ENCODE measurements at places on chromosomes 11 and 22.
A peak's percentile ranks its signal among the peaks of the same experiment; 100 is the strongest.

GRCh38 chr11:35106595-35106994 is 32.4 kb upstream of the CD44 start:
- no peak for DNase-seq

DNA sequence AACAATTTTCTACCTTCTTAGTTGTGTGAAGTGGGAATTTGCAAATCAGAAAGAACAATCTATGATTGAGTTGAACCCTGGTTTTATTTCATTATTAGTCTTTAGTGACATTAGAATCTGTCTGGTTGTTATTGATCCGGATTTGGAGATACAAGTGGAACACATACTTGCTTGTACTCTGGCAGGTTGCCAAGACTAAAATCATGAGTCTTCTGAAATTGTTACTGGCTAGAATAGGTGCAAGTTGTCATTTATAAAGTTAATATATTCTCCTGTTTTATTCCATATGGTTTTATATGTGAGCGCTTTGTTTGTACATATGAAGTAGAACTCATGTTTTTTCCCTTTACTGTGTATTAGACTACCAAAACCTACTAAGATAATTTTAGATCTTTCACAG is 23.0 kb downstream of the CCDC15 start:
- no peak for DNase-seq

DNA sequence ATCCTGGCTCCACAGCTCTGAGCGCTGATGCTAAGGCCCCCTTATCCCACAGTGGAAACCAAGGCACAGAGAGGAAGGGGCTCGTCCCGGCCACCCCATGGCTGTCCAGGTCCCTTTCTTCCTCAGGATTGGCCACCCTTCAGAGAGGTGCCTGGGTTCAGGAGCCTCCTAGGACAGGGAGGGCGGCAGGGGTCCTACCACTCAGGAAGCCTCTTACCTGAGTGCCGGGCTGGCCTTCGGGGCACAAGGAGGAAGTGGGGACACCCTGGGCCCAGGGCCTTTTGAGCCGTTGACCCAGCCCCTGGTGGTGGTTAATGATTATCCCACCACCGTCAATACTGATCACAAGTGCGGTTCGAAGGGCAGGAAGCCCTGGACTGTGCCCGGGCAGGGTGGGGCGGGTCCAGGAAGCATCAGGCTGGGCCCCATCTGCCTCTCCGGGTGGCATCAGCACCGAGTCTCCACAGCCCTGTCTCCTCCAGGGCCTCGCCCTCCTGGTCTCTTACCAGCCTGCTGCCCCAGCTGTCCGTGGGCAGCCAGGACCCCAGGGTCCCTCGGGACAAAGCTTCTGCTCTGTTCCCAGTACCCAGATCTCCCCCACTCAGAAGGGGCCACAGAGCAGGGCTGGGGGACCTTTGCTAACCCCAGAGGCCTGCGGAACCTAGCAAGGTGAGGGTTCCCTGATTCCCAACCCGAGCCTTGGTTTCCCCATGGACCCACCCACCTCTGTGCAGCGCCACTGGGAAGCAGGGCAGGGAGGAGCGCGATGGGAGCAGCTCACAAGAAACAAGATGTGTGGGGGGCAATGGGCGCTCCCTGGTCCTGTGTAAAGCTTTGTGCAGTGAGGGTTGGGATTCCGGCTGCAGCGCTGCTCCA is 15.0 kb upstream of the EHD1 start:
- DNase-seq: no peak

GRCh38 chr11:82003671-82004515 is 729.8 kb downstream of the FAM181B start:
- no peak for DNase-seq

GRCh38 chr11:47148903-47149531 is 27.7 kb downstream of the ARFGAP2 start:
- DNase-seq: no peak

- no peak for DNase-seq
Observed at GRCh38 chr11:76667271-76667818, 3.2 kb downstream of the LRRC32 start.

DNA sequence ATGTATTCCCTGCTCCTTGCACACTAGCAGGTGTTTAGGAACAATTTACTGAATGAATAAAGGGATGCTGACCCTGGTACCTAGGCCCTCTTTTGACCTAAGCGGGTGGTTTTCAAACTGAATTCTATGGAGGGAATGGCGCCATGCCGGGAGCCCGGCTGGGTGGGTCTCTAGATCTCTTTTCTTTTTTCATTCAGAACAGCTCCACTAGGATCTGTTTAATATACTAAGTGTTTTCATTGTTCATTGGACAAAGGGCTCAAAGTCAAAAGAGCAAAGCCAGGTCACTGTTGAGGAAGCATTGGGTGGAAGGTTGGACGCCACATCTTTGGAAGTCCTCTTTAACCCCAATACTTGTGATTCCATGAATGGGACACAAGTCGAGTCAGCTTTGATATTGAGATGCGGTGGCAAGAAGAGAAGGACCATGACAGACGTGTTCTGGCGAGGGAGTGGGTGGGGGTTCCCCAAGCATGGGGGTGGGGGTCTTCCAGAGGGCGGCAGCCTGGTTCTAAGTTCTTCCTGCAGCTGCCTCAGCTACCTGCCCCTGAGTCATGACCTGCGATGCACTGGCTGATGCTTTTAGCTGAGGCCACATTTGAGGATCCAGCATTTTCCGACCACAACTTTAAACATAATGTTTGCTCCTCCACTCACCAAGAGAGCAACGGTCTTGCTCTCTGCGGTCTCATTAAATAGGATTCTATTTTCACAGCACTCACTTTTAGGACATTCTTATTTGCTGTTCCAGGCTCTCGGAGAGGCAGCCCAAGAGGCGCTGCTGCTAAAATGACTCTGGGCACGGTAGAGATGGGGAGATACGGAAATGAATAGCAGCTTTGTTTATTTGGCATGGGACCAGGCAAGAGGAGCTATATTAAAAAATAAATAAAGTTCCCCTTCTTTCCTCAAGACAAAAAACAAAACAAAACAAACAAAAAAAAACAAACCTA is 100.6 kb downstream of the FBXO7 start:
- DNase-seq: no peak

DNA sequence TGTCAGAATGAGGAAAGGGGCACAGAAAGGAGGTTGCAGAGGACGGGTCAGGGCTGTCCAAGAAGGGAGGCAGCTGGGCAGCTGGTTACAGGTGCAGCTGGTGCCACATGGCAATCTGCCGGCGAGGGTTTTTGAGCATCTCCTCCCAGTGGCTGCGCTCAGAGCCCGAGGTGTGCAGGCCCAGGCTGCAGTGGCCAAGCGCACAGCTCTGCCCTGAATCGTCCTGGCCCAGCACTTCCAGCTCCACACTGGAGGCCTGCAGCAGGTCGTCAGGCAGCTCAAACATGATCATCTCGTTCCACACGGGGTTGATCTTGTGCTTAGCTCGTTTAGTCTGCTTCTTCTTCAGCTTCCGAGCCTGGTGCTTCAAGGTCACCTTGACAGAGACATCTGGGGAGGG is 42.2 kb downstream of the SYT13 start:
- no peak for DNase-seq

GRCh38 chr11:108835624-108836023 is 170.8 kb downstream of the DDX10 start:
- no peak for DNase-seq

- DNase-seq: no peak
Observed at GRCh38 chr11:85923455-85923854, 68.3 kb downstream of the CCDC83 start.

DNA sequence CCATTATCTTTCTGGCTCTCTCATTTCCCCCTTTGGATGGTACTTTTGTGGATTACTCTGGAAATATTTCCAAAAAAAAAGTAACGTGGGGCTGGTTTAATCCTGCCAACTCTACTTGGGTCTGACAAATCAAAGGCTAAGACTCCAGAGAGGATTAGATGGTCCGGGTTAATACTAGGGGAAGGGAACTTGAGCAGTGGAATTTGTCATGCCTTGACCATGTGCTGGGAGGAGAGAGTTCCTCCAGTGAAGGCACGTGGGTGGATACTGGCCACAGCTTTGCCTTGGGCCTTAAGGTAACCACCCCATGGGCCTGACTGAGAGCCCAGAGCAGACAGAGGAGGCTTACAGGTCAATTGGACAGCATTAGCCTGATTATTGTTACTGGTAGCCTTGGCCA is 120.3 kb downstream of the NAV2 start:
- no peak for DNase-seq

DNA sequence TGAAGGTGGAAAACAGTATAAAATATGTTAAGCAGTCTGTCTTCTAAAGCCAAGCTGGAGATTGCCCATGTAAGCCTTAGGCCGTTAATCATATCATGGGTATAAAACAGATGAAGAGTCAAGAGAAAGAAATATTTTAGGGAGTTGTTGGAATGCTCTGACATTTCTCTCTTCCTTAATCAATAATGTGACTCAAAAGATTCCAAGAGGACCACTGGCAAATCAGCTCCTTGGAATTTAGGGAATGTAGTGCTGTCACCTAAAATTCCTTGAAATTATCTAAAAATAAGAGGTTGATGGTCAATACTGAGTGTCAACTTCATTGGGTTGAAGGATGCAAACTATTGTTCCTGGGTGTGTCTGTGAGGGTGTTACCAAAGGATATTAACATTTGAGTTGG is 525.9 kb downstream of the KCNA4 start:
- no peak for DNase-seq

DNA sequence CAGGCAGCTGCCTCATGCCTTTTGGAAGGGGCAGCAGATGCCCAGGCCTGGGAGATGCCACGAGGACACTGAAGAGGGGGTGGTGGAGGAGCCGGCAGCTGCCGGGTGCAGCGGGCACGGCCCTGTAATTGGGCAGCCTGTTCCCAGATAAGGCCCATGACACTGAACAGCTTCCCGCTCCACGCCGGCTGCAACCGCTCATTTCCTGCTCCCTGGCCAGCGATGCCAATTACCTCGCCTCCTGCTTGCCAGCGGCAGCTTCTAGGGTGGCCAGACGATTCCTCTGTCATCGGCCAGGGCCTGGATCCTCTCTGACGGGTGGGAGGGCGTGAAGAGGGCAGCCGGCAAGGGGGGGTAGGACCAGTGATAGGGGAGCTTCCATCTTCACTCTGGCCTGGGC is 22.8 kb downstream of the FLRT1 start:
- DNase-seq: no peak

DNA sequence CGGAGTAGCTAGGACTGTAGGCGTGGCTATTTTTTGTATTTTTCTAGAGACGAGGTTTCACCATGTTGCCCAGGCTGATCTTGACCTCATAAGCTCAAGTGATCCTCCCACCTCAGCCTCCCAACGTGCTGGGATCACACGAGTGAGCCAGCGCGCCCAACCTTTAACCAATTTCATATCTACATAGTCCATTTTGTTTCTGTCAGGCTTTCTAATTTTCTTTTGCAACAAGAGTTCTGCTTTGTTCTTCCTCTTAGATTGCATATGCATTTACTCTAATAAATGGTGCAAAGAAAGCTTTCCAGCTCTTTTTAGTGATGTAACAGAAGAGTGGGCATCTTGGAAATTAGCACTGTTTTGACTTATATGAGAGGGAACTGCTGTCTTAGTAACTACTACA is 13.3 kb downstream of the RTN3 start:
- no peak for DNase-seq

DNA sequence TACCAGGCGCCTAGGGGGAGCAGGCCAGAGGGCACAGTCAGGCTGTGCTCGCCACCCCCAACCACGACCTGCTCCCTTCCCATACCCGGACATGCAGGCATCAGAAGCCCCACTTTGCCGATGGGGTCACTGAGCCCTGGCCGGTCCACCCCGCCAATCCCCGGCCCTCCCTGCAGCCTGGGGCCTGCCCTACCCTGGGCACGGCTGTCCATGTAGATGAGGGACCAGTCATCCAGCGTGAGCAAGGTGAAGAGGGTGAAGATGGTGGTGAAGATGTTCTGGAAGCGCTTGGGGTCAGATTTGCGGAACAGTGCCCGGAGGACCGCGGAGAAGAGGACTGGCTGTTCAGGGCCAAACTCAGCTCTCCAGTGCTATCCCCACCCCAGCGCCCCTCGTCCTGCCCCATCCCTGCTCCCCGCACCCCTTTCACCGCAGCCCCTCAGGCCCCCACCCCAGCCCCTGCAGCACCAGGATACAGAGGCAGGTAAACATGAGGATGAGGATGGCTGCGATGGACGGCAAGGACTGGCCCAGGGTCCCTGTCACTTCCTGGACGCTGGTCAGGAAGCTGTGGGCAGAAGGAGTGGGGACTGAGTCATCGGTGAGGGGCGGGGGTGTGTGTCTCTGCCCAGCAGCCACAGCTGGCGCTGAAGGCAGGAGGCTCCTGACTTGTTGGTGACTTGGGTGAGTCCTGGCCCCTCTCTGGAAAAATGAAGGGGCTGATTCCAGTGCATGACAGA is 5.5 kb downstream of the CATSPER1 start:
- no peak for DNase-seq

DNA sequence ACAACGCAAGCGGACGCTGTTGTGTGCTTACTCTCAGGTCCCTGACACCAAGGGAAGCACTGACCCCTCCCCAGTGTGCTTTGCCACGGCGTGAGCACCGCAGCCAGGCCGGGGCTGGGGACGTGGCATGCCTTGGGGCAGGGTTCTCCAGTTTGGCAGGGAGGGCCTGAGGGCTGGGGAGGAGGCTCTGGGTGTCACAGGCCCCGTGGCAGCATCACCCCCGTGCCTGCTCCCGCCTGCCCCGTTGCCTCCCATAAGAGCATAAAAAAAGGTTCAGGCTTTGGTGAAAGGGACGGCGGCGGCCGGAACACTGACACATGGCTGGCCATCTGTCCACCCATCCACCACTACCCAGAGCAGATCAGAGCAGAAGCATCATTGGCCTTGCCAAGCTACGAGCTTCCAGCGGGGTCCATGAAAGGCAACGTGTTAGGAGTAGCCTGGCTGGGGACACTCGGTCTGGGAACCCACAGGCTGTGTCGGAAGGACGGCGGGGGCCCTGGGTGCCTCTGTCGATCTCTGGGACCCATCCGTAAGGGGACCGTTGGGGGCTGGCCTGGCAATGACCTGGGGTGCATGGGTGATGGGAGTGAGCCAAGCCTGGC is 183.0 kb downstream of the IGLL1 start:
- peak; percentile 6 for DNase-seq

DNA sequence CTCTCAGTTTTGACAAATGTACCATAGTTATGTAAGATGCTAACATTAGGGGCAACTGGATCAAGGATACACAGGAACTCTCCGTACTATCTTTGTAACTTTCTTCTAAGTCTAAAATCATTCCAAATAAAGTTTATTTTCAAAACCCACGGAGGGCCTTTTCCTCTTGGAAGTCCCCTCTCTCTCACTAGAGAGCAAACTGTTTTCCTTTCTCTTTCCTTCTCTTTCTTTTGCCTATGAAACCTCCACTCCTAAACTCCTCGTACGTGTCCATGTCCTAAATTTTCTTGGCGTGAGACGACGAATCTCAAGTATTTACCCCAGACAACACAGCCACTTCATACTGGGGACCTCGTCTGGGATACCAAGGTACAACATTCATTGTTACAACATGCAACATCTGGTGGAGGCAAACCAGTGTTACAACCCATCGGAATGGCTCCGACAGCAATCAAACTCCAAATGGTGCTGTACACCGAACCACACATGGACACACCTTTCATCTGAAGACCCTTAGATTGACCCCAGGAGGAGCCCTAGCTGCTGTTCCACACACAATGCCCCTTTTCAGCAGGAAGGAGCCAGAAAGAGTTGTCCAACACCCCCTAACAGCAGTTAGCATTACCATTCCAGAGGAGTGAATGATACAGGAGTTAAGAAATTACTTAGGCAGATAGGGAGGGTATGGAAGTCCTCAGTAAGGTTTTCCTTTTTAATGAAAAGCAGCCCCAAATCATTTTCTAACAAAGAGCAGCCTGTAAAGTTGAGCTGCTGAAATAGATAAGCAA is 108.1 kb downstream of the SGSM3 start:
- no peak for DNase-seq

Data from WTC11 (cell line).